ENCODE measurements at places on chromosomes 11 and 22.

DNA sequence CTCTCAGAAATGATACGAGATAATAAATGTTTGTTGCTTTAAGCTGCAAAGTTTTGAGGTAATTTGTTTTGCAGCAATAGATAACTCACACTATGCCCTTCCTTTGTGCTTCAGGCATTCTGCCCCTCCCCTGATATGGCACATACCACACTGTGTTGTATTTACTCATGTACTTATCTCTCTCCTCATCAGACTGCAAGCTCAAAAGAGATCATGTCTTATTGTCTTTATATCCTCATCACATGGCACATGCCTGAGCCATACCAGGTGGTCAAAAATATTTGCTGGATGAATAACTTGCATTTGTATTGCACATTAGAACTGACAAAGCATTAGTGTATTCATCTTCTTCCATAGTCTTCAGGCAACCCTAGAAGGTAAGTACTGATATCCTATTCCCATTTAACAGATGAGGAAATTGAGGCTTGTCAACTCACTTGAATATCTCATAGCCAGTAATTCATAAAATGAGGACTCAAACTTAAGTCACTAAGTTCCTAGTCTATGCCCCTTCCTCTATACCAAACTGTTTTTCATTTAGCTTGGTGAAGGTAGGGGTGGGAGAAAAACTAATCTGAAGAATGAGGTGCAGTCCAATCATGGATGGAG is 83.9 kb upstream of the EED start:
- no peak for DNase-seq

GRCh38 chr22:33776491-33776890 is 143.8 kb downstream of the LARGE1 start:
- DNase-seq = no peak

- no peak for DNase-seq
These were observed 13.2 kb downstream of the MMP3 start for GRCh38 chr11:102830001-102830727.

DNA sequence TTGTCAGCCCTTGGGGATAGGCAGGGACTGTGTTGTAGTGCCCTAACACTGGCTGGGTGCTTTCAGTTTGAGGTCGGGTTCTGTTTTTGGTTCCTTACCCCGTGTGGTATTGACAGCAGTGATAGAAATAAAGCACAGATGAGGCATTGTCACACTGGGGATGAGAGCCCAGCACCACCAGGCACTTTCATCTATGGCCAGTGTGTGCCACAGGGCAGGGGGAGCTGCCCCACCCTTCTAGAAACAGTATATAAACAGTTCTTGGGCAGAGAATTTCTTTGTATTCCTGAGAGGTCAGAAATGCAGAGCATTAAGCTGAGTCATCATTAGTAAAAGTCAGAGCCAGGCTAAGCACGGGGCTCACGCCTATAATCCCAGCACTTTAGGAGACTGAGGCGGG is 23.1 kb upstream of the CDC42EP2 start:
- no peak for DNase-seq

DNA sequence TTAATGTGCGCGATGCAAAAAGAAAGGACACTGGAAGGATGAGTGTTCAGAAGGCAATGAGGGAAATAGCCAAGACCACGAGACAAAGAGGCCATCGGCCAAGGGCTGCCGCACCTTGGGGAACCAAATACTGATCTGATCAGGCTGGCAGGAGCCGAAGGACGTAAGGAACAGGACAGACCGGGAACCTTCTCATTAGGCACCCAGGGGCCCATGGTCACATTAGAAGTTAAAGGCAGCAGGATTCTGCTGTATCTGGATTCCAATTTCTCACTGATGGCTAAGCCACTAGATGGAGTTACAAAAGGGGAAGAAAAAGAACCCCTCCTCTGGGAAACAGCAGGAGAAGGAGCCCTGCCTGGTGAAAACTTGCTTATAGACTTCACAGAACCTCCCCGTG is 28.8 kb upstream of the CPT1A start:
- DNase-seq = no peak

DNA sequence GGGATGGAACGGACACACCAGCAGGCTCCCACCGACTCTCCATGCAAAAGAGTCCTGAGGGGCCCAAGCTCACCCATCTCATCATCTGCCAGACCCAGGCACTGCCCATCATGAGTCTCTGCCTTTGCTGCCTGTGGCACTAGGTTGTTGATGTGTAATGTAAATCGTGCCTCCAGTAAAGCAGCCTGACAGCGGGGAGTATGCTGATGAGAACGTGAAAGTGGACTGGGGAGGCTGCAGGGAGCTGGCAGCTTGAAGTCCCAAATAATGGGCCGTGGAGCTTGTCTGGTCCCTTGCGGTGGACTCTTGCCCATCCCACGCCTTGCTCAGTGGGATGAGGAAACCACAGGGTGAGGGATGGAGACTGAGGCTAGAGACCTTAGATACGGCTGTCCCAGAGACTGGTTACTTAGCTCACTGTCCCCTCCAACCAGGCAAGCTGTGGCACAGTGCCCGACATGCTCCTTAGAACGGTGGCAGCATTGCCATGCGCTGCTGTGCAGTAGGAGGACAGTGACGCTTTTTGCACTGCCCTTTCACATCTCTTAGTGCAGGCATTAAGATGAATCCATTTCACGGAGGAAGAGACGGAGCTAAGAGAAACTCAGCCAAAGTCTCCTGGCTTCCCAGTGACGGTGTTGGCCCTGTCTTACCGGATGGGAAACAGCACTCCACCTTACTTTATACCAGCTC is 39.6 kb upstream of the PLET1 start:
- no peak for DNase-seq
